Left lung (tissue), 14 donors: ENCODE measurements at places on chromosomes 7 and 10. TPM values are rescaled to one million over a fixed set of nuclear protein-coding genes. Genes with fewer than 3 reads are reported as not detected.

DNA sequence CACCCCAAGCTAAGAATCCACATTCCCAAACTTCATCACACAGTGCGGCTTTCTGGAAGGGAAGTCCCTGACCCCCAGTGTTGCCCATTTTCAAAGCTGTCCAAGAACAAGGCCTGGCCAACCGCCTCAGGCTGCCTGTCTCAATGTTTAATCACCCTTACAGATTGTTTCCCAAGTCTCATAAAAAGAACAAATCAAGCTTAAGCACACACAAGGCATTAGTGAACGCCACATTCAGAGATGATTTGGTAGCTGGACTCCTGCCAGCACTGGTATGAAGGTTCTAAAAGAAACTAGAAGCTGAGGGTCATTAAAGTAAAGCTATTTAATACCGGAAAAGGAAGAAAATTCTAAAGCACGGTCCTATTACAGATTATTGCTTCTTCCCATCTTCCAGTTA, 35.6 kb downstream of the C10orf90 start:
- H3K4me3 ChIP-seq: no peak overlapping the region
- H3K4me1 ChIP-seq: no peaks in the 10 kb centered on the region
- no peak overlapping the region for H3K27ac ChIP-seq

- H3K4me3 ChIP-seq: peak overlapping the region; percentile 58
- no peaks in the 10 kb centered on the region for H3K36me3 ChIP-seq
- H3K27me3 ChIP-seq: no peaks in the 10 kb centered on the region
- H3K27ac ChIP-seq: no peak overlapping the region
Measured at GRCh38 chr7:99579281-99579955, 18.6 kb upstream of the TMEM225B start.

The GAD2 gene
- total RNA-seq: not detected

- no peaks in the 10 kb centered on the region for H3K4me1 ChIP-seq
- no peak overlapping the region for H3K4me3 ChIP-seq
- no peaks in the 10 kb centered on the region for H3K27me3 ChIP-seq
- no peak overlapping the region for H3K27ac ChIP-seq
Measured at GRCh38 chr7:81929386-81929785, 159.5 kb upstream of the HGF start.

DNA sequence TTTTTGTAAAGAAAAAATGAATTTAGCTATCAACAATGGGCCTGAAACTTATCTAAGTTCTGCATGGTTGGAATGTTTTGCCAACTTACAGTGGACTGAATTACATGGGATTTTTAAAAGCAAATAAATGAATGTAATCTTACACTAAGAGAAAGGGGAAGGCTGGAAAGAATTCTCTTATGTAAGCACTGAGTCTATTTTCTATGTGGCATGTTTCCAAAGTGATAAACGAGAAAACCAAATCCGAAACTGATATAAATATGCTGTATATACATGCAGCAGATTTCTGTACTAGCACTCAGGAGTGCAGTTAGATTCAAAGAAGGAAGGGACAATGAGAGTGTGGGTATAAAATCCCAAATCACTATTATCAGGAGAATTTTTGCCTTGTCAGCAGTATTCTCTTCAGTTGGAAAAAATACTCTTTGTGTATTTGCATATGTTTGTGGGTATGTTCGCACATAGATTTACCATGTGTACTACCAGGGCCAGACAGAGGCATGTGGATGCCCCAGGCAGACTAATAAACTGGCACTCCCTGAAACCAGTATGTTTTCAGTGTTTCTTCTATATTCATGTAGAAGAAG, 334.3 kb upstream of the SEMA3D start:
- H3K27me3 ChIP-seq: no peaks in the 10 kb centered on the region
- no peak for DNase-seq
- no peak overlapping the region for H3K4me3 ChIP-seq
- no peaks in the 10 kb centered on the region for H3K4me1 ChIP-seq

The LIPF gene
- not detected for total RNA-seq

GRCh38 chr7:41880107-41880506, 177.2 kb upstream of the INHBA start:
- H3K27ac ChIP-seq: no peak overlapping the region
- H3K36me3 ChIP-seq: no peaks in the 10 kb centered on the region
- H3K4me1 ChIP-seq: peaks cover 31% of the 10 kb centered on the region
- H3K4me3 ChIP-seq: no peak overlapping the region

DNA sequence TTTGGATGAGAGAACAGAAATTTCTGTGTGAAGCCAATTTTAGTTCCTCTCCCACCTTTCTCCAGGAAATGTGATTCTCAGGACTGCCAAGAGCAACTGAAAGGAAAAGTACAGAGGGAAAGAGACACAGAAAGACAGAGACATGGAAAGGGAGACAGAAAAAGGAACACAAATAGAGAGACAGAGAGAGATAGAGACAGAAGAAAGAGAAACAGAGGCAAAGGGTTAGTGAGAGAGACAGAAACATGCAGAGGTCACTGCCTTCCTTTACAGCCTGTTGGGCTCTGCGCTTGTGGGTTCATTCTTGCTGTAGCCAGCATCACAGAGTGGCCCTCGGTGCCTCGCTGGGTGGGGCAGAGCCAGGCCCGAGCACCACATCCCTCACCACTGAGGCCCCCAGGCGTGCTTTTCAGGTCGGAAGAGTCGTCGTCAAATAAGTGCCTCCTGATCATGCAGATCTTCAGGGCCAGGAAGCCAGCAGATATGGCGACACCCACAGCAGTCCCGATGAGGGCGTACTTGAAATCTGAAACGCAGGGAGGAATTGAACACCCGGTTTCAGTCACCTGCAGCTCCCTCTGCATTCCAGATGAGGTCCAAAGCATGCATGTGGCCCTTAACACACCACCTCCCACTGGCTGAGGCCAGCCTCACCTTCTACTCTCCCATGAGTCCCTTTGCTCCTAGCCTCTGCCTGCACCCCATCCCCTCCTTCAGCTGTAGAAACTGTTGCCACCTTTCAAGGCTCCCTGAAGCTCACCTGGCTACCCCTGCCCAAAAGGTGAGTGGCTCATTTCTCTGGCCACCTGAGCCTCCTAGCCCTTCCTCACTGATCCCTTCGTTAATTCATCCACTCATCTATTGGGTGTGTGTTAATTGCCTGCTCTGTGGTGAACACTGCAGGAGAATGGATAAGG, 21.4 kb downstream of the TMEM273 start:
- peaks cover 21% of the 10 kb centered on the region for H3K36me3 ChIP-seq
- H3K4me3 ChIP-seq: no peak overlapping the region
- H3K27me3 ChIP-seq: no peaks in the 10 kb centered on the region
- peaks cover 15% of the 10 kb centered on the region for H3K4me1 ChIP-seq

The SLC13A4 gene
- total RNA-seq: not detected

- H3K36me3 ChIP-seq: no peaks in the 10 kb centered on the region
- H3K27me3 ChIP-seq: no peaks in the 10 kb centered on the region
- no peak for DNase-seq
Measured at GRCh38 chr10:33099748-33100147, 141.7 kb upstream of the ITGB1 start.

DNA sequence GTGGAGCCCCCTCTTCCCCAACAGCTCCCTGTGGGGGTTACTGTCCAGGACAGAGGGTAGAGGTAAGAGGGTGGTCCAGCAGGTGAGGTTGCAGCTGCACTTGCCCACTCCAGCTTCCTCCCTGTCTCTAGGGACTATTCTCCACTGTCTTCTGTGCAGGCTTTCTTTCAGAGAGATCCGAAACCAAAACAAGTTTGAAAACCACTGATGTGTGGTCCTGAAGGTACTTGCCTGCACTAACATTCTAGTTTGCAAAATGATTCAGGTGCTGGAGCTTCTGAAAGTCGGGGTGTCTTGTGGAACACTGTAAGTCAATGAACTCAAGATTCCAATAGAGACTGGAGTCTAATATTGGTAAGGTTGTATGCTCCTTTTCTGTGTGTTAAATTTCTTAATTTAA, 63.1 kb downstream of the BLNK start:
- no peak overlapping the region for H3K27ac ChIP-seq
- H3K4me1 ChIP-seq: no peaks in the 10 kb centered on the region
- no peaks in the 10 kb centered on the region for H3K27me3 ChIP-seq
- no peaks in the 10 kb centered on the region for H3K36me3 ChIP-seq
- no peak for DNase-seq

- peaks cover 33% of the 10 kb centered on the region for H3K4me1 ChIP-seq
- no peaks in the 10 kb centered on the region for H3K36me3 ChIP-seq
- peak; percentile 98 for DNase-seq
- H3K27ac ChIP-seq: peak within 1 kb of the TSS; percentile 99
Measured at GRCh38 chr10:110918643-110919348, at the start of gene BBIP1. Gene BBIP1 (minus strand): TSS chr10:110919180. CDS start chr10:110918157, 1,023 bp downstream.

DNA sequence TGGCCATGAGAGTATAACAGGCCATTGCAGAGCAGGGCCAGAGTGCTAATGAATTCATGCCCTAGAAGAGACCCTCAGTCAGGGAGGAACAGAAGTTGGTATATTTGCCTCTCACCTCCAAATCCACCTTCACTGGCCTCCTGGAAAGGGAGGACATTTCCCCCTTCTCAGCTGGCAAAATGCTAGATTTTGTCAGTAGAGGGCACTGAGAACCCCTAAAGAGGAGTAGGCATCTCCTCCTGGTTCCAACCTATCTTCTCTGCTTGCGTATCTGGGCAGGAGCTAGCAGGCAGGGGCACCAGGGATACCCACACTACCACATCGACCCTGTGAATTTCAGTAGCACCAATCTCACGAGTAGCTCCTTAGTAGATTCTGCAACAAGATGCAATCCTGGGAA, 79.8 kb upstream of the GHITM start:
- no peaks in the 10 kb centered on the region for H3K4me1 ChIP-seq
- DNase-seq: no peak
- no peak overlapping the region for H3K4me3 ChIP-seq
- no peaks in the 10 kb centered on the region for H3K27me3 ChIP-seq
- no peaks in the 10 kb centered on the region for H3K36me3 ChIP-seq

GRCh38 chr7:155799514-155799913, 12.7 kb downstream of the SHH start:
- H3K4me1 ChIP-seq: peaks cover under 1% of the 10 kb centered on the region
- DNase-seq: no peak
- H3K27me3 ChIP-seq: peaks cover 91% of the 10 kb centered on the region

The RAB19 gene
- 5.1 TPM for total RNA-seq

The VSTM2A gene
- total RNA-seq: not detected

The ZNF503 gene
- 32.7 TPM for total RNA-seq

GRCh38 chr7:16046041-16046440, 359.6 kb upstream of the MEOX2 start:
- H3K4me1 ChIP-seq: no peaks in the 10 kb centered on the region
- no peaks in the 10 kb centered on the region for H3K27me3 ChIP-seq
- no peak overlapping the region for H3K27ac ChIP-seq
- DNase-seq: no peak
- no peaks in the 10 kb centered on the region for H3K36me3 ChIP-seq
- no peak overlapping the region for H3K4me3 ChIP-seq

GRCh38 chr7:137944168-137944567, 57.7 kb downstream of the CREB3L2 start:
- peak; percentile 54 for DNase-seq
- peak overlapping the region; percentile 9 for H3K27ac ChIP-seq
- no peaks in the 10 kb centered on the region for H3K36me3 ChIP-seq
- H3K27me3 ChIP-seq: no peaks in the 10 kb centered on the region

DNA sequence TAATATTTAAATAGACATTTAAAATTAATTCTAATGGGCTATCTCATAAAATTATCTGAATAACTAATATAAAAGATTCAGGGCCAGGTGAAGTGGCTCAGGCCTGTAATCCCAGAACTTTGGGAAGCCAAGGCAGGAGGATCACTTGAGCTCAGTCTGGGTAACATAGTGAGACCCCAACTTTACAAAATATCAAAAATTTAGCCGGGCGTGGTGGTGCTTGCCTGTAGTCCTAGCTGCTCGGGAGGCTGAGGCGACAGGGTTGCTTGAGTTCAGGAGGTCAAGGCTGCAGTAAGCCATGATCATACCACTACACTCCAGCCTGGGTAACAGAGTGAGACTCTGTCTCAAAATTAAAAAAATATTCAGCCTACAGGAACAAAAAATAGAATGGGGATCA, 12.5 kb downstream of the NOBOX start:
- no peak overlapping the region for H3K27ac ChIP-seq
- no peak overlapping the region for H3K4me3 ChIP-seq
- DNase-seq: no peak
- no peaks in the 10 kb centered on the region for H3K27me3 ChIP-seq

The DNAH11 gene
- 5.1 TPM for total RNA-seq
